ENCODE measurements at places on chromosomes 7 and 10.

- DNase-seq = no peak
These were observed 139.2 kb downstream of the CHCHD3 start for GRCh38 chr7:132942701-132943100.

GRCh38 chr7:74441801-74442200 is 11.9 kb upstream of the GTF2IRD1 start:
- DNase-seq = no peak

GRCh38 chr10:26408858-26409494 is 29.2 kb upstream of the APBB1IP start:
- DNase-seq = no peak

DNA sequence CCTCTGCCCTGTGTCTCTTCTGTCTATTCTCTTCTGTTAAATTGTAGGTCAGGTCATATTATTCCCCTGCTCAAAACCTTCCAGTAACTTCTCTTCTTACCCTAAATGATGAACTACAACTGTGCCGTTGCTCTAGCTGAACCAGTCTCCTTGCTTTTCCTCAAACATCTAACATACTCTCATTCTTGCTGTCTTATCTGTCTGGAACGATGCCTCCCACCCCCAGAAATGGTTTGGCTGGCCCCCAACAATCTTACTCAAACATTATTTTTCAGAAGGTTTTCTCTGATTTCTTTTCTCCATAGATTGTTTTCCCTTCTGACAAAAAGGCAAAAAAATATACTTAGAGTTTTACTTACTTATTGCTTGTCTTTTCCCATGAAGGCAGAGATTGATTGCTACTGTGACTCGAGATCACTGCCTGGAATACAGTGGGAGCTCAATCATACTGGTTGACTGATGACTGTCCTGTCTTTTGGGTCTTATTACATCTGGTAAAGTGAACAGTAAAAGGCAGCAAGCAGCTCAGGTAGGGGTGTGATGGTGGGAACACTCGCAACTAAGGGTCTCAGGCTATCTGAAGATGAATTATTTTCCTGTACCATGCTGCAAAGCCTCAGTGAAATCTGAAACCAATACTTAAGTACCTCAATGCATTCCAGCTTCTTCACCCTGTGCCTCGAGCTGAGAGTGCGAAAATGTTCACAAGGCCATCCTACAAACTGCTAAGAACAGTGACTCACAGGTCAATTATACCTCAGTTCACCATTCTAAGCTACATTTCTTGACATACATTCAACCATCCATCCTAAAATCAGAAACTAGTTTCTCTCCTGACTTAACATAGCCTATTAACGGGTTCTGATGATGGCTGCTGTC is 67.6 kb downstream of the DNMBP start:
- DNase-seq = no peak

GRCh38 chr7:20104696-20105095 is 112.5 kb downstream of the MACC1 start:
- DNase-seq = no peak

GRCh38 chr7:99440195-99440594 is 1.5 kb downstream of the CPSF4 start:
- DNase-seq = no peak

- no peak for DNase-seq
These were observed 50.4 kb downstream of the VKORC1L1 start for GRCh38 chr7:65923316-65923715.

- DNase-seq = no peak
These were observed 397.8 kb upstream of the NRP1 start for GRCh38 chr10:33732161-33732680.

DNA sequence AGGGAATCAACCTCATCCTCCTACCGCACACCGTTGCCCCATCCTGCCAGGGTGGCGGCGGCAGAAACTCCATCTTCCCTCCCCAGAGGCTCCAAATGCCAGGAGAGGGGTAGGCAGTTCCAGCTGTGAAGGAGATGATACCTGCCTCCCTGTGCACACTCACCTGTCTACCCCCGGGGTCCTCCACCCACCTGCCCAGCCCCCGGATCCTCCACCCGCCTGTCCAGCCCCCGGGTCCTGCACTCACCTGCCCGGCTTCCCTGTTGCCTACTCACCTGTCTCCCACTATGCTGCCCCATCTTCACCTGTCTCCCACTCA is 13.4 kb upstream of the DNAAF5 start:
- DNase-seq = no peak

- no peak for DNase-seq
These were observed 129.9 kb downstream of the NOC3L start for GRCh38 chr10:94232711-94233383.

Data from stimulated activated CD4-positive, alpha-beta T cell treated with anti-CD3 and anti-CD28 coated beads, Interleukin-1b, Interleukin-23, amount 100 ng/mL, for 4 hours (primary cell).